ENCODE measurements at places on chromosomes 3 and 15.

DNA sequence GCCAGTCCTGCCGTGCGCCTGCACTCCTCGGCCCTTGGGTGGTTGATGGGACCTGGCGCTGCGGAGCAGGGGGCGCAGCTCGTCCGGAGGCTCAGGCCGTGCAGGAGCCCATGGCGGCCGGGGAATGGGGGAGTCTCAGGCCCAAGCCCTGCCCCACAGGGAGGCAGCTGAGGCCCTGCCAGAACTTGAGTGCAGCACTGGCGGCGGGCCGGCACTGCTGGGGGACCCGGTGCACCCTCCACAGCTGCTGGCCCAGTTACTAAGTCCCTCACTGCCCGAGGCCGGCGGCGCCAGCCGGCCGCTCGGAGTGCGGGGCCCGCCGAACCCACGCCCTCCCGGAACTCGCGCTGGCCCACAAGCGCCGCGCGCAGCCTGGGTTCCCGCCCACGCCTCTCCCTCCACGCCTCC, 190.9 kb upstream of the MME start:
- H3K4me3 ChIP-seq, result no peak overlapping the region
- no peaks in the 10 kb centered on the region for H3K4me1 ChIP-seq
- H3K27me3 ChIP-seq, result no peaks in the 10 kb centered on the region
- H3K27ac ChIP-seq, result no peak overlapping the region
- H3K36me3 ChIP-seq, result no peaks in the 10 kb centered on the region

DNA sequence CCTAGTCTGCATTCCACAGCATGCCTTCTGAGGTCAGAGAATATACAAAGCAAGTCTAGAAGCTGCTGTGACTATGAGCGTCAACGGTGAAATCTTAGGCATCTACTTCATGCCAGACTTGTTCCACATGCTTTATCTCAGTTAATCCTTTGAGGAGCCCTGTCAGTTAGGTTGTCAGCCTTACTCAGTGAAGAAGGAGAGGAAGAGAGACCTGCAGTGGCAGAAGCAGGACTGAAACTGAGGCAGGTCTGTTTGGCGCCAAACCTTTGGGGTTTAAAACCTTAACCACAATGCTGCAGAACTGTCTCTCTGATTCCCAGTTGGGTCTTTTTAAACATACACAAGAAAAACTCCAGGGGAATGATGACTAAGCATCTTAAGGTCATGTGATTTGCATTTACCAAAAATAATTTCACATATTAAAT, 139.0 kb upstream of the LIPC start:
- peaks cover 7% of the 10 kb centered on the region for H3K4me1 ChIP-seq
- peak; percentile 13 for DNase-seq
- no peaks in the 10 kb centered on the region for H3K36me3 ChIP-seq
- no peaks in the 10 kb centered on the region for H3K27me3 ChIP-seq
- no peak overlapping the region for H3K4me3 ChIP-seq

GRCh38 chr3:72690629-72691028, 157.6 kb downstream of the SHQ1 start:
- H3K36me3 ChIP-seq, result no peaks in the 10 kb centered on the region
- H3K4me3 ChIP-seq, result no peak overlapping the region
- no peak overlapping the region for H3K27ac ChIP-seq
- H3K27me3 ChIP-seq, result no peaks in the 10 kb centered on the region
- no peak for DNase-seq
- H3K4me1 ChIP-seq, result peaks cover 12% of the 10 kb centered on the region

- no peak for DNase-seq
- H3K27me3 ChIP-seq, result no peaks in the 10 kb centered on the region
- H3K27ac ChIP-seq, result no peak overlapping the region
- H3K36me3 ChIP-seq, result no peaks in the 10 kb centered on the region
- no peak overlapping the region for H3K4me3 ChIP-seq
Observed at GRCh38 chr3:34725774-34726173, 913.6 kb upstream of the ARPP21 start.

DNA sequence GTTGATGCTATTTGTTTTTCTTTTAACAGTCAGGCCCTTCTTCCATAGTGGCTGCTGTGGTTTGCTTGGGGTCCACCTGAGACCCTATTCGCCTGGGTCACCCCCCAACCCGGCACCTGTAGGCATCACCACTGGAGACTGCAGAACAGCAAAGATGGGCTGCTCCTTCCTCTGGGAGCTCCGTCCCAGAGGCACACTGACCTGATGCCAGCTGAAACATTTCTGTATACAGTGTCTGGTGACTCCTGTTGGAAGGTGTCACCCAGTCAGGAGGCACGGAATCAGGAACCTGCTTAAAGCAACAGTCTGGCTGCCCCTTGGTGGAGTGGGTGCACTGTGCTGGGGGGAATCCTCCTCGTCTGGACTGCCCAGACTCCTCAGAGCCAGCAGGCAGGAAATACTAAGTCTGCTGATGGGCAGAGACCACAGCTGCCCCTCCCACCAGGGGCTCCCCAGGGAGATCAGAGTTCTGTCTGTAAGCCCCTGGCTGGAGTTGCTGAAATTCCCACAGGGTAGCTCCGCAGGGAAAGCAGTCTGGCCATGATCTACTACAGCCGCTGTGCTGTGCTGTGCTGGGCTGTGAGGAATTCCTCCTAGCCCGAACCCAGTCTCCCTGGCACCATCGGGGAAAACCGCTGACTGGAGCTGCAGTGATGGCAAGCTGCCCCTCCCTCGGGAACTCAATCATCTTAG, 248.2 kb downstream of the TBC1D5 start:
- no peaks in the 10 kb centered on the region for H3K27me3 ChIP-seq
- H3K4me3 ChIP-seq, result no peak overlapping the region
- no peaks in the 10 kb centered on the region for H3K4me1 ChIP-seq
- peaks cover 5% of the 10 kb centered on the region for H3K36me3 ChIP-seq

DNA sequence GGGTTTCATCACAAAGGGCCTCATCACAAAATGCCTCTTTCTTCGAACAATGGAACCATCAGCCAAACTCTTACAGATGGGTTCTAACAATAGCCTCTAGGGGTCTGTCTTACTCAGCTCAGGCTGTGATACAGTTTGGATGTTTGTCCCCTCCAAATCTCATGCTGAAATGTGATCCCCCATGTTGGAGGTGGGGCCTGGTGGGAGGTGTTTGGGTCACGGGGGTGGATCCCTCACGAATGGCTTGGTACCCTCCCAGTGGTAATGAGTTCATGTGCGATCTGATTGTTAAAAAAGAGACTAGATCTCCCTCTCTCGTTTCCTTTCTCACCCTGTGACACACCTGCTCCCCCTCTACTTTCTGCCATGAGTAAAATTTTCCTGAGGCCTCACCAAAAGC, 47.9 kb upstream of the LIPC start:
- H3K27ac ChIP-seq, result no peak overlapping the region
- DNase-seq, result no peak
- H3K36me3 ChIP-seq, result no peaks in the 10 kb centered on the region
- no peaks in the 10 kb centered on the region for H3K4me1 ChIP-seq

DNA sequence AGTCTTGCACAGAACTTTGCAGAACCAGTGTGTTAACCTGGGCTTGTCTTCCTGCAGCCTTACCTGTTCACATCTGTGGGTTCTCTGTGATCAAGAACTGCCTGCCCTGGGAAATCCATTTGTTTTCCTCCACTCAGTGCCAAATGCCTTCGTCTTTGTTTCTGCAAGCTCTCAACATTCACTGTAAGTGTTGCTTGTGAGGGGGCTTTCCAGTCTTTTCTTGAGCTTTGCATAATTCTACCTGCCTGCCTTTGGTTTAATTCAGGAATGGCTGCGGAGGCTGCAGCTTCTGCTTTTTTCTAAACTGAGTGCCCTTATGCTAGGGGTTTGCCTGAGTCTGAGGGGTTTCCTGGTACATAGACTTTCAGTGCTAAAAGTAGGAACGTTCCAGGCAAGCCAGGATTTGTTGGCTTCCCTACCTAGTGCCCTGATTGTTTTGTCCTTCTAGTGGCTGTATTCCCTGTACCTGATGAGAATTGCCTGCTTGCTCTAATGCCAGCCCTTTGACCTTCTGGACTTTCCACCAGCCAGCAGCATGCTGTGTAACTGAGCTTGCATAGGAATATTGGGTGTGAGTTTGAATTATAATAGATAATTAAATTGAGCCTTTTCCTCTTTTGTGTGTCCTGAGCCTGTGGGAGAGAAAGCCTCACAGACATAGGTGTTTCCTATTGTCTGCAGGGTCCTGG, 96.6 kb upstream of the CLSTN2 start:
- H3K36me3 ChIP-seq, result no peaks in the 10 kb centered on the region
- no peak for DNase-seq
- no peak overlapping the region for H3K27ac ChIP-seq
- H3K4me1 ChIP-seq, result no peaks in the 10 kb centered on the region
- no peak overlapping the region for H3K4me3 ChIP-seq
- H3K27me3 ChIP-seq, result no peaks in the 10 kb centered on the region

DNA sequence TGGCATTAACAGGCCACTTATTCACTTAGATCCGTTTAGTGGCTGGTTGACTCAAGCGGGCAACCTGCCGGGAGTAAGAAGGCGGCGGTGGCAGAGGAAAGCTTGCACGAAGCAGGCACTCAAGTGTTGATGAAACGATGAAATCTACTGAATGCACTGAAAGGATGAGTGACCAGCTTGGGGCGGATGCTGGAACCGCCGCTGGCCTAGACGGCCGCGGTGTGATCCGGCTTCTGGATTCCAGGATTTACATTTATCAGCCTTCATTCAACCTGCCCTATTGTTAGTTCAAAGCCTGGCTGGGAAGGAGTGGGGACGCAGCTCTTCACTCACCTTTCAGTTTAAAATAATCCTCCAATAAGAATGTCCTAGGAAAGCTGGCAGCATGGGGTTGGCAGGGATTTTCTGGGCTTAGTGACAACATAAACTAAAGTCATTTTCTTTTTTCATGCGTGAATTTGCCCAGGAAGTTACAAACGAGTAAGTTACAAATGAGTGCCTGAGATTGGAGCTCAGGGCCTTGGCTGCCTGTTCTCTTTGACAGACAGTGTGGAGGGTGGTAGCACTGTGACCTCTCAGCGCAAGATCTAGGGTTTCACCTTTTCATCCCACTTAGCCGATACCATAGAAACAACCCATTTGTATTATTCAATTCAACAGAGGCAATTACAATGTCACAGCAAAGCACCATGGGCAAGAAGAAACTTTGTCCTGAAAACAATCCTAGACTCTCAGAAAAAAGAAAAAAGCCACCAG, 1.1 kb upstream of the PLCH1 start:
- DNase-seq, result no peak

DNA sequence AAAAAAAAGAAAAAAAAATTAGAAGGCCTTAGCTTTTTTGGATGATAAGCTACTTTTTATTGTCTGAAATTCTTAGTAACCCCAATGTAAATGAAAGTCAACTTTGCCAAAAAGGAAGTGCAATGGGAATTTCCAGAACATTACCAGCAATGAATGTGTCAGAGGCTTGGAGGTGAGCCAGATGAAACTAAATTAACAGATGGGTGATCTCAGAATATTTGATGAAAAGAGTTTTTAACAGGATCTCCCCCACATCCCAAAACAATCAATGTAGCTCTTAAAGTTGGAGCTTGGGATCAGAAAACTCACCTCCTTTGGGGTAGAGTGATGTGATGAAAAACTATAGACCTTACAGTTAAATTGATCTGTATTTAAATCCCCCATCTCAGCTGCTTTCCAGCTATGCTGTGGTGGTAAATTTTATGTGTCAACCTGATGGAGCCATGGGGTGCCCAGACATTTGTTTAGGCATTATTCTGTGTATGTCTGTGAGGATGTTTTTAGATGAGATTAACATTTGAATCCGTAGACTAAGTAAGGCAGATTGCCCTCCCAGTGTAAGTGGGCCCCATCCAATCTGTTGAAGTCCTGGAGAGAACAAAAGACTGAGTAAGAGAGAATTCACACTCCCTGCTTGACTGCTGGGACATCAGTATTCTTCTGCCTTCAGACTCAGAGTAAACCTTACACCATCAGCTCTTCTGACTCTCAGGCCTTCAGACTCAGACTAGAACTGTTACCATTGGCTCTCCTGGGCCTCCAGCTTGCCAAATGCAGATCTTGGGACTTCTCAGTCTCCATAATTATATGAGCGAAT, 84.3 kb upstream of the TNFSF10 start:
- H3K36me3 ChIP-seq, result no peaks in the 10 kb centered on the region
- no peaks in the 10 kb centered on the region for H3K27me3 ChIP-seq
- no peaks in the 10 kb centered on the region for H3K4me1 ChIP-seq
- no peak overlapping the region for H3K4me3 ChIP-seq
- no peak for DNase-seq

All from GM12878 (cell line).